GM12878 (cell line): ENCODE measurements at places on chromosomes 12 and 14. TPM values are rescaled to one million over a fixed set of nuclear protein-coding genes. Genes with fewer than 3 reads are reported as not detected.

GRCh38 chr12:92452763-92453162, 250.0 kb upstream of the PLEKHG7 start:
- peaks cover under 1% of the 10 kb centered on the region; the same call in 1 of the 2 replicates for H3K4me1 ChIP-seq
- H3K27me3 ChIP-seq = no peaks in the 10 kb centered on the region
- H3K36me3 ChIP-seq = no peaks in the 10 kb centered on the region
- no peak for DNase-seq
- no peak overlapping the region for H3K27ac ChIP-seq

DNA sequence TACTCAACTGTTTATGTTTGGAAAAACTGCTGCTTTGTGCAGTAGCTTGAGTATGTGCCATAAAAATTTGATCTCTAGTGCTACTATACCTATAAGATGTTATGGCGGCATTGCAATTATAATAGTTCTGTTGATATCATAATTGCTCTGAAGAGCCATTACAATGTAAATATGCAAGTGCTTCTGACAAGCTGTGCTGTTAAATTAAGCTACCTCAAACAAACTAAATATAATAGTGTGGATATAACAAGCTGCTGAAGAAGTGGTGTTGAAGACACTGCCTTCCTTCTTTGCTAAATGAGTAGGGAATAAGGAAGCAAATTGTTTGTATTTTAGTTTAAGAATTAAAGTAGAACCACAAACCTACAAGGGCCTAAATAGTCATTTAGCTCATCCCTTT, 301.0 kb upstream of the MIS18BP1 start:
- H3K27ac ChIP-seq = no peak overlapping the region
- H3K4me3 ChIP-seq = no peak overlapping the region
- H3K36me3 ChIP-seq = no peaks in the 10 kb centered on the region
- no peaks in the 10 kb centered on the region for H3K4me1 ChIP-seq
- DNase-seq = no peak
- H3K27me3 ChIP-seq = no peaks in the 10 kb centered on the region

RNASE1 gene
- 0.40 and 0.72 TPM in 2 replicates for total RNA-seq

NPAS3 gene
- total RNA-seq = not detected in 2 replicates

GRCh38 chr12:16238661-16239060, 38.8 kb downstream of the SLC15A5 start:
- no peaks in the 10 kb centered on the region for H3K27me3 ChIP-seq
- H3K36me3 ChIP-seq = no peaks in the 10 kb centered on the region
- H3K27ac ChIP-seq = no peak overlapping the region
- no peak for DNase-seq
- H3K4me1 ChIP-seq = no peaks in the 10 kb centered on the region

GRCh38 chr12:100951756-100952155, 157.2 kb downstream of the ANO4 start:
- no peaks in the 10 kb centered on the region for H3K4me1 ChIP-seq
- H3K4me3 ChIP-seq = no peak overlapping the region
- no peaks in the 10 kb centered on the region for H3K36me3 ChIP-seq
- H3K27ac ChIP-seq = no peak overlapping the region
- H3K27me3 ChIP-seq = no peaks in the 10 kb centered on the region; the same call in none of the 2 replicates
